Transverse colon (tissue), 4 donors: ENCODE measurements at places on chromosomes 1 and 21. TPM values are rescaled to one million over a fixed set of nuclear protein-coding genes. Genes with fewer than 3 reads are reported as not detected.

- DNase-seq: no peak
Observed at GRCh38 chr1:37606481-37607263, 10.9 kb upstream of the GNL2 start.

- DNase-seq: no peak
Observed at GRCh38 chr1:89339039-89339438, 24.8 kb upstream of the GBP6 start.

- no peak for DNase-seq
Observed at GRCh38 chr1:29456685-29457435, 220.5 kb downstream of the PTPRU start.

DNA sequence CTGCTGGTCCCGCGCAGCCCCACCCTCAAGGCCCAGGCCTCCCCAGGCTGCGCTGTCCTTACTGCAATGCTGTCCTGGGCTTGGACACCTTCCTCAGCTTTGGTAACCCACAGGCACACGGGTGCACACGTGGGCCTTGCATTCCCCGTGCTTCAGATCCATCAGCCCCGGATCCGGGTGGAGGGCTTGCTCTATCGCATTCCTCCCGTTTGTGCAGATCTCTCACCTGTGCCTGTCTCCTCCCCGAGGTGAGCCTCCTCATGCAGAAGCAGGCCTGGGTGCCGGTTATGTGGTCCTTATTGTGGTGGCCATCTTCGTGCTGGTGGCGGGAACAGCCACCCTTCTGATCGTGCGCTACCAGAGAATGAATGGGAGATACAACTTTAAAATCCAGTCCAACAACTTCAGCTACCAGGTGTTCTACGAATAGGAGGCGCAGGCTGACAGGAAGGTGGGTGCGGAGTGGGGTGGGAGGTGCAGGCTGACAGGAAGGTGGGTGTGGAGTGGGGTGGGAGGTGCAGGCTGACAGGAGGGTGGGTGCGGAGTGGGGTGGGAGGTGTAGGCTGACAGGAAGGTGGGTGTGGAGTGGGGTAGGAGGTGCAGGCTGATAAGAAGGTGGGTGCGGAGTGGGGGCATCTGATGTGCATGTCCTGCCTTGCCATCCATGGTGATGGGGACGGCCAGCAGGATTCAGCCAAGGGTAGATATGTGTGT is 66.2 kb downstream of the UMODL1 start:
- no peak for DNase-seq

DNA sequence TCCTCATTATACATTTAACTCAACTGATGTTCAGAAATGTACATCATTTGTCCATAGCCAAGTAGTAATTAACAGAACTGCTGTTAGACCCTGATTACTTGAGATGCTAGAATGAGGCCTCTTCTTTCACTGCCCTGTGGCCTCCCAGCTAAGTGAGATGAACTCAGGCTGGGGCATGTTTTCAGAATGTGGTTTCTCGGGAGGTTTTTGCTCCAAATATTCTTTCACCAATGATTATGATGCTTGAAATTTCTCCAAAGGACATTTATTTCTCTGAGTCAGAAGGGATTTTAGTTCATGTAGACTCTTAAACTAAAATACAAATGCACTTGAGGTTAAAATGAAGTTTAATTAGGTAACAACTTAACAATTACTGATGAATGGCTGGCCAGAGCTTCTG is 34.6 kb upstream of the ADAMTS5 start:
- DNase-seq: no peak

DNA sequence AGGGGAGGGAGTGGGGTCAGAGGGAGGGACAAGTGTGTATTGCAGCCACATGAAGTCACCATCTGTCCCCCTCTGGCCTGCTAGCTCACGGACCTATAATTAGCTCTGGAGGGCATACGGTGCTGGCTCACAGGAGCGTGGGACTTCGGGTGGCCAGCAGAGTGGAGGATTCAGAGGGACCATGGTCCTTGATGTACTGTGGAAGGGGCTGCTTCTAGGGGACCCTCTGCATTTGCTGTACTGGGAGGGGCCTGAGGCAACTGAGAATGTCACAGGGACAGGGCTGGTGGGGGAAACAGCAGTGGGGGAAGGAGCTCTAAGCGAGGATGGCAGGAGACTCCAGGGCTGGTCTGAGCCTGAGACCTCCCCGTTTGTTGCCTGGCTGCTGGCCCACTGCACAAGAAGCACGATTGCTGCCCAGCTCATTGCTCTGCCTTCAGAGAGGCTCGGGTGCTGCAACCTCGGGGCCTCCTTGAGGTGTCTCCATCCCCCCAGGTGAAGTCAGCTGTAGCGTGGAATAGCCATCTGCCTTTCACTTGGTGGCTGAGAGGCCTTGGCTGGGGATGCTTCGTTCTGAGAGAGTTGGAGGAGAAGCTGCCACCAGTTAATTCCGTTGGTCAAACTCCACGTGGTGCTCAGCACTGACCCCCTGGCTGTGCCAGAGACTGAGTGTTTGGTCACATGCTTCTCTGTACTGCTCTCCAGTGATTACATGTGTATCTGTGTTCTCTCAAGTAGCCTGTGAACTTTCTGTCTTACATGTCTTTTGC is 2.7 kb downstream of the PPFIA4 start:
- DNase-seq: no peak

DNA sequence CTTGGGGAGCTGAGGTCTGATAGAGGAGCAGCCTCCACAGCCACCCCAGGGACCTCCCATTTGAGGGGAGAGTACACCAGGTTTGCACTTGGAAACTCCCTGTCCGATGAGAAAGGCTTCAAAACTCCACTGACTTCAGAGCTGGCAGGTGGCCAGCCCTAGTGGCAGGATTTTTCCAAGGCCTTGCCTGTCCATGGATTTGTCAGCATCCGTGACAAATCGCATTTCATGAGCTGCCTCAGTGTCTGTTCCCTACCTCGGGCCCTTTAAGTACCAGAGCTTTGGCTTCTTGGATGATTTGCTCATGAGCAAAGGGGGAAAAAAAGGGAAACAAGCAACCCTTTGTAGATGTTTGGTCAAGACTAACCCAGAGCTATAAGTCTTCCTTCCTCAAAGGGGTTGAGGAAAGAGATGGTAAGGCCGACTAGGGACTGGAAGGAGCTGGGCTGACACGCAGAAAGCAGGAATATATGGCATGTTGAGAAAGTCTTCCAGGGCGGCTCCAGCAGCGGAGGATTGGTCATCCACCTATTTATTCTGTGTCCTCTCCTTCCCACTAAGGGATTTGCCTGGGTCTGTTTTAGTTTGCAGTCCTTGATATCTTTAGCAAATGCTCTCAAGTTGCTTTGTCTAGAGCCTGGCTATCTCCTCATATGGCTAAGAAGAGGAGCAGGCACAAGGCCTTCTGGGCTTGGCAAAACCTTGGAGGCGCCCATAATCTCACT is 2.7 kb upstream of the HSPG2 start:
- peak; percentile 81 for DNase-seq

DNA sequence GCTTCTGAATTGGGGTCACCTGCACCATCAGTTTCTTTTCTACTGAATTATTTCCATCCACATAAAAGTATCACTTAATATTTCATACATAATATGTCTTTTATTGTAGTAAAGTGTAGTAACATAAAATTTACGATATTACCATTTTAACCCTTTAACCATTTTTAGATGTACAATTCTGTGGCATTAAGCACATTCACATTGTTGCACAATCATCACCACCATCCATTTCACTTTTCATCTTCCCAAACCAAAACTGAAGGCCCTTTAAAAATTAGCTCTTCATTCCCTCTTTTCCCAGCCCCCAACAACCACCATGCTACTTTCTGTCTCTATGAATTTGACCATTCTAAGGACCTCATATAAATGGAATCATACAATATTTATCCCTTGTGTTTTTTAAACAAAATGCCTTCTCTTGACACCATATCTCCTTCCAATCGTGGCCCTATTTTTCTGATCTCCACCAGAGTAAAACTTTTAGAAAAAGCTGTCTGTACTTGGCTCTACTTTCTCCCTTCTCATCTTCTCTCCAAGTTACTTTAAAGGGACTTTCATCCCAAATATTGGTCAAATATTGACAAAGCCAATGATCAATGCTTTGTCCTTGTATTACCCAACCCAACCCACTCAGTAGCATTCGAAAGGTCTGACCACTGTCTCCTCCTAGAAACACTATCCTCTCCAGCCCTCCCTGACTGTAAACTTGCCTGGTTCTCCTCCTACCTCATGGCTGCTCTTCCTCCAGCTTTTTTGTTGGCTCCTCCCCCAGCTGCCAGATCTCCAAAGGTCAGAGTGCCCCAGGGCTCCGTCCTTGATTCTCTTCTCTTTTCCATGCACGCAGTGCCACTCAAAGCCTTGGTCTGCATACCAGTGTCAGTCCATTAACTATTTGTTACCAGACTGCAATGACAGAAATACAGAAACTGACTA is 44.7 kb downstream of the SLC30A10 start:
- DNase-seq: no peak

DNA sequence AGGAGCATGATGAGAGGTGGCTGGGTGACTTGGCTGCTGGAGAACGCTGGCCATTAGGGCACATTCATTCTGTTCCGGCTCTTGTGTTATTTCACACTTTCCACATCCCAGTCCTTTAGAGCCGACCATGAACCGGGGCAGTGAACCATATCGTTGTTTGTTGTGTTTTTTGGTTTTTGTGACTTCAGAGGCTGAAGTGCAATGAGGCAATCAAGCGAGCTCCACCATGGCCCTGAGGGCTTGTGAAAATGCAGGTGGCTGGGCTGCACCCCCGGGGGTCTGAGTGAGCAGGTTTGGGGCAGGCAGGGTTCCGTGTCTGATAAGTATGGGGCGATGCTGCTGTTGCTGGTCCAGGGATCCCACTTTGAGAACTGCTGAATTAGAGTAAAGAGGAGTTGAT is 23.7 kb downstream of the ABCG1 start:
- no peak for DNase-seq

DNA sequence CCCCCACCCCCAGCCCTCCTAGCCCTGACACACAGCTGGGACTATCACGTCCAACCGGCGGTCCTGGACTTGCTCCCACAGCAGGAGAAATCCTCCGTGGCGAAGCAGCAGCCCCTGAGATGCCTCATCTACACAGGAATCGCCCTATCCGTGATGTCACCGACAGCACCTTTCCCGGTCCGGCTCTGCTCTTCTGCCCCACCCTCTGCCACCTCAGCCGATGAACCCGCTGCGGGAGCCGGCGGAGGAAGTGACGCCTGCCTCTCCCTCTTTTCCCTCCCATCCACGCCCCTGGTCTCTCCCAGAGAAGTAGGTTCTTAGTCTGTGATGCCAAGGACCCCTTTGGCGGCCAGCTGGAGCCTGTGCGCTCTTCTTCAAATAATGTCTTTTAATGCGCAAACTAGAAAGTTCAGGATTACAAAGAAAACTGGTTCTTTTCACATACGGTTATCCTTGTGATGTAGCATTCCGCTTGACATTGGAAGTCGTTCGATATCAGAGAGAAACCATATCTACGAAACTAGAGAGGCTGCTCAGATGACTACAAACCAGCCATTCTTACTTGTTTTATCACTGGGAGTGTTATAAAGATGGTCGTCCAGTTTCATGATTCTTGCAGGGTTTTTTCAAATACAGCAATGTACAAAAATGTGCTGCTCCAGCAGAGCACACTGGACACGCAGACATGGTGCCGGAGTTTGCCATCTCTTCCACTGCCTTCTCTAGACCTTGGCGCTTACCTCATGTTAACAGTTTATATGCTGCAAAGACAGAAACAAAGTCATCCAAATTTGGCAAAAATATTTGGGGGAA is 120.3 kb downstream of the PPIAL4G start:
- DNase-seq: peak; percentile 83

CD1C gene
- total RNA-seq: 7.1 TPM

DNA sequence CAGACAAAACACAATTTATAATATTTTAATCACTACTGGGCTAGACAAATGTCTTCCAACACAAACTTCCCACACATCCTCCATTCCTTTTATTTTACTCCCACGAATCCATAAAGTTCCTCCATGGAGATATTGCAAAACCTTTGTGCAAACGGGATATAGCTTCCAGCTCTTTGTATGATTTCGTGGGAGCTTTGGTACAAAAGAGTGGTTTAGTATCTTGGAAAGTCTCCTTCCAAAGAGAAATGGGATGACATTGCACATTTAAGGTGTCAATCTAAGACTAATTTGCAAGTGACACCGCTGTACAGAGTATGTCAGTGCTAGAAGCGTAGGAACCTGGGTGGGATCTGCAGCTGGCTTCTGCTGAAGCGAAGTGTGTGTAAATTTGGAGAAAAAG is 455.2 kb upstream of the RUNX1 start:
- no peak for DNase-seq

RAB3B gene
- total RNA-seq: 4.5 TPM

SELL gene
- total RNA-seq: 6.4 TPM

DNA sequence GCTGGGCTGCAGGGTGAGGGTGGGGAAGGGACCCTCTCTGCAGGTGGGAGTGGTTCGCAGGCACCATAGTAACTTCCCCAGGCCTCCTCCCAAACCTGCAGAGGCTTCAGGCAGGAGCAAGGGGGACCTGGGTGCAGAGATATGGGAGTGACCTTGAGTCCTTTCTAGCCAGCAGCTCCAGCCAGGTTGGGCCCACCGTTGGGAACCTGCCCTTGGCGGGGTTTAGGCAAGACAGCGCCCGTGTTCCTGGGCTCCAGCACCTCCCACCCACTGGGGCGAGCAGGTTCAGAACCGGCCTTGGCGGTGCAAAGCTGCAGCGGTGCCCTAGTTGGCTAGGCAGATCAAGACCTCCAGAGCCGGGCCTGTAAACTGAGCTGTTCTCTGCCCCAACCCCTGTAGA is 2.2 kb upstream of the PRDM16 start:
- DNase-seq: no peak

HES5 gene
- total RNA-seq: not detected

NLRP3 gene
- total RNA-seq: 1.7 TPM

- no peak for DNase-seq
Observed at GRCh38 chr1:215517441-215517891, 49.6 kb upstream of the KCTD3 start.

GRCh38 chr1:184222652-184223052 is 164.2 kb upstream of the C1orf21 start:
- peak; percentile 59 for DNase-seq

DNA sequence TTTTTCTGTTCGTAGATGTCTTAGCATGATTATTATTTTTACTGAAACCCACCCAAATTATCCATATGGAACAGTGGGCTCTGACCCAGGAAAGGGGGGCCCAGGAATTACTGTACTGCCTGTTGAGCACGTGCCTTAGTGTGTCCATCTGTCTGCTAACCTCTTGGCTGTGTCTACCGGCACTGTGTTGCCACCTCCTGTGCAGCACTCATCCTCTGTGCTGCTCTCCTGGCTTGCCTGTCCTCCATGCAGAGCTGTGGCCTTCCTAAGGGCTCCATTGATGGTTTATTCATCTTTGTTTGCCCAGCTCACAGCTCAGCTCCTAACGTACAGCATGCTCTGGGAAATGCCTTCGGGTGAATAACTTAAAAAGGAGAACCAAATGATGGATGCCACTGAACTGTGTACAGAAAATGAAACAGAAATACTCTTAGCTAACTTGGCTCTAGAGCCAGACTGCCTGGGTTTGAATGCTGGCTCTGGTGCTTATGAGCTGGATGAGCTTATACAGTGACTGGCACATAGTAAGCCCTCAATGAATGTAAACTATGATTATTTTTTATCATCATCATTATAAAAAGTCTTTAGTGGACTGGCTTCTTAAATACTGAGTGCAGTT is 11.4 kb upstream of the RPTN start:
- DNase-seq: no peak
